Muscle of arm (tissue), 14 donors: ENCODE measurements at places on chromosomes 1 and 21. TPM values are rescaled to one million over a fixed set of nuclear protein-coding genes. Genes with fewer than 3 reads are reported as not detected.

OR2AK2 gene
- polyA plus RNA-seq, result not detected

TMEM81 gene
- 2.9 TPM for polyA plus RNA-seq

SFPQ gene
- 219 TPM for polyA plus RNA-seq

GSTM5 gene
- 20.7 TPM for polyA plus RNA-seq

C1orf87 gene
- polyA plus RNA-seq, result 1.9 TPM

AADACL3 gene
- not detected for polyA plus RNA-seq

BROX gene
- polyA plus RNA-seq, result 34.2 TPM

ERICH3 gene
- 0.15 TPM for polyA plus RNA-seq

GRCh38 chr1:16334655-16335340, 17.5 kb downstream of the FBXO42 start:
- no peak for DNase-seq

DNA sequence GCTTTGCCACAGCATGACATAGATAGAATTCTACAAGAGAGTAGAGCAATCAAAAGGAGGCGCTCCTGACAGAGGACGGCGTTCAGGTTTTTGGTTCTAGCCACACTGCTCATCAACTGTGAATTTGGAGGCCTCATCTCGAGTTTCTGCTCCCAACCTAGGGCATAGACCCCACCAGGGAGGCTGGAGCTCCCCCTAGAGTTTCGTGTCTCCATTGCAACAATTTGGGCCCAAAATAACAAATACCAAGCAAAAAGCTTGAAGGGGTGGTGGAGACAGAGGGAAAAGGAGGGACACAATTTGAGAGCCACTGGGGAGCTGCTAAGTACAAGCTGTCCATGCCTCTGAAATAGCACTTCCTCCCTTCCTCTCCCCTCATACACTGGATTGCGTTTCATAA, 297.0 kb downstream of the GPATCH2 start:
- peak; percentile 9 for DNase-seq

GRCh38 chr1:172630868-172631267, 28.0 kb upstream of the FASLG start:
- no peak for DNase-seq

GRCh38 chr1:172533513-172534151, 682 bp downstream of the SUCO start:
- peak; percentile 63 for DNase-seq

- DNase-seq, result peak; percentile 62
Measured at GRCh38 chr1:99131546-99131945, 126.9 kb upstream of the PLPPR5 start.

- no peak for DNase-seq
Measured at GRCh38 chr1:114620419-114620818, 39.0 kb upstream of the BCAS2 start.

DNA sequence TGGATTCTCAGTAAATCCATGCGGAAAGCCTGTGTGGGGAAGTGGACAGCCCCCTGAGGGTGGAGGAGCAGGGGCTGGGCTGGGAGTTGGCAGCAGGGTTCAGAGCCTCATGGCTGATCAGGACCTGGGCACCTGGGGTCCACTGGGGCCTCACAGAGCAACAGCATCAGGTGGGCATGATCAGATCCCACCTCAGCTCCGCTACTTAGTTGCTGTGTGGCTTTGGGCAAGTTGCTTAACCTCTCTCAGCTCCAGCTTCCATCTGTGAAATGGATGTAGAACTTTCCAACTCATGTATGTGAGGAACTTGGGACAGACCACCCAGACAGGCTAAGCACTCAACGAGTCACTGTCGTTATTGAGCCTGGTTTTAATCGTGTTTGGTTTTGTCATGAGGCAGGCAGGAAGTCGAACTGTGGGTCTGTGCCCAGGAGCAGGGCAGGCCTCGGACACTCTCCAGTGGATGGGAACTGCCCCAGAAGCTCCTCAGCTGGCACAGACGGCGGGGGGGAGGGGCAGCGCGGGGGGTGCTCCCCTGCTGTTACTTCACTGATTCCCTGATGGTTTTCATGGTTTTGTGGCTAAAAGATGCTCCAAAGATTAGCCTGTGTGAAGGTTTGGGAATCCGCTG, 155.8 kb upstream of the TMEM51 start:
- no peak for DNase-seq

DNA sequence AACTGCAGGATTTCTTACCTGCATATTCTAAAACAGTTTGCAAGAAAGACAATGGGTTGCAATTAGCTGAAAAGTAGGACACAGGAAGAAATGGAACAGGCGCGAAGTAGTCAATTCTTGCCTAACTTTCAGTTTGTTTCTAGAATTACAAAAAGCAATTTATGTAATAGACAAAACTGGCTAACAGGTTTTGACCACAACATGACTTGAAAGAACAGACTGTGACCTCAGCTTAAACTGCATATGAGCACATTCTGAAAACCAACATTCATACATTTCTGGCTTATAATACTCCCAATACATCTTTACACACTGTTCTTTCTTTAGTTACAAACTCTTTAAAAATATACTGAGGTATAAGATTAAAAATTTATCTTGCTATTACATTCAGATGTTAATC, 405.9 kb upstream of the B3GALT2 start:
- no peak for DNase-seq

DNA sequence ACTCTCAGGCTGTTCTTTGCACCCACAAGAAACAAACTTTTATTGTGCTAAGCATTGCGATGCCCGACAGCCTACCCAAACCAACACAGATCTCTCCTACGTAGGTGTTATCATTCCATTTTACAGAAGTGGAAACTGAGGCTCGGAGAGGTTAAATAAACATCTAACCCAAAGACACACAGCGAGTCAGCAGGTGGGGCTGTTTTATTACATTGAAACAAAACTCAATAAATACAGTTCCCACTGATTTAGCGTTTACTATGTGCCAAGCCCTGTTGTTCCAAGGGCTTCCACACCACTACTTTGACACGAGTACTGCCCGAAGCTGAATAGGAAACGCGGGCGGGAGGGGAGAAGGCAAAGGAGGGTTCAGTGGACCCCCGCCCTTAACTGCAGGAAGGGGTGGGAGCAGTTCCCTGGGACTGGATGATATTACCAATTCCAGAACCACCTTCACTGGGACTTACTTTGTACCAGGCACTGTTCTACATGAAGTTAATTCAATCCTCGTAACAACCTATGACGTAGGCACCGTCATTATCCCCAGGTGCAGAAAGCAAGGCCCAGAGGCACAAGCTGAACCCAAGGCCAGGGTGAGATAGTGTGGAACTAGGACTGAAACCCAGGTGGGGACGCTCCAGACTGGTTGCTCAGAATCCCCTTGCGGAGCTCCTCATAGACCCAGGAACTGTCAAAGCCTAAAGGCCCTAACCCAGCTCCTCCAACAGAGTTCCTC, 19.3 kb upstream of the ALDH4A1 start:
- DNase-seq, result no peak

DNA sequence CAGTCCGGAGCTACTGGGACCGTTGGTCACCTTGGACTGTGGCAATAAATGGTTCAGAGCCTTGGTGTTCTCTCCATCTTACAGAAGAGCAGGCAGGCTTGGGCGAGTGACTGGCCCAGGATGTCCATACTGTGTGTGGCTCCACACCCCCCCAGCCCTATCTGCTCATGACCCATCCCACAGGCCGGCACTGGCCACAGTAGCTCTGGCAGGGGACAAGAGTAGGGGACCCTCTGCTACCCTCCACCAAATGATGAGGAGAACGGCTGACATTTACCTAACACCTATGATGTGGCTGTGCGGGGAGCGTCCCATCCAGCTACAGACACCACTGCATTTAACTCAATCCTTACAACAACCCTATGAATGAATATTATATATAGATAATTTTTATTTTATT, 13.3 kb downstream of the LDLRAD2 start:
- DNase-seq, result no peak

DNA sequence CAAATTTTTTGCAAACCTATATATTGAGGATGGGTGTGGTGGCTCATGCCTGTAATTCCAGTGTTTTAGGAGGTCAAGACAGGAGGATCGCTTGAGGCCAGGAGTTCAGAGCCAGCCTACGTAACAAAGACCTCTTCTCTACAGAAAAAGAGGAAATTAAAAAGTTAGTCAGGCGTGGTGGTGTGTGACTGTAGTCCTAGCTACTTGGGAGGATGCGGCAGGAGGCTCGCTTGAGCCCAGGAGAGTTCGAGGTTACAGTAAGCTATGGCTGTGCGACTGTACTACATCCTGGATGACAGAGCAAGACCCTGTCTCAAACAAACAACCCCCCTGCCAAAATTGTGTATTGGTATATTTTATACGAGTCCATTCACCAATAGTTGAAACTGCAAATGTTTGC, 589.7 kb downstream of the DPYD start:
- DNase-seq, result no peak

GRCh38 chr1:33768821-33769220, 95.1 kb upstream of the HMGB4 start:
- no peak for DNase-seq

DNA sequence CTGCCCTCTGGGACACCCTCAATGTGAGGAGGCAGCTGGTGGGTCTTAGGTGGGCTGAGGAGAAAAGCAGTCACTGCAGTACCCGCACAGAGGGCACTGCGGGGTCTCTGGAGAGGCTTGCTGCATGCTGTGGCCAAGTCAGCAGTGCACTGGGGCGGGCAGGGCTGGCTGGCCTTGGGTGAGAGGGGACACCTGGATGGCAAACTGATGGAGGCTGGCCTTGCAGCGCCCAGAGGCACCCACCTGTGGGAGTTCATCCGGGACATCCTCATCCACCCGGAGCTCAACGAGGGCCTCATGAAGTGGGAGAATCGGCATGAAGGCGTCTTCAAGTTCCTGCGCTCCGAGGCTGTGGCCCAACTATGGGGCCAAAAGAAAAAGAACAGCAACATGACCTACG, 3.2 kb downstream of the ELF3 start:
- no peak for DNase-seq

DNA sequence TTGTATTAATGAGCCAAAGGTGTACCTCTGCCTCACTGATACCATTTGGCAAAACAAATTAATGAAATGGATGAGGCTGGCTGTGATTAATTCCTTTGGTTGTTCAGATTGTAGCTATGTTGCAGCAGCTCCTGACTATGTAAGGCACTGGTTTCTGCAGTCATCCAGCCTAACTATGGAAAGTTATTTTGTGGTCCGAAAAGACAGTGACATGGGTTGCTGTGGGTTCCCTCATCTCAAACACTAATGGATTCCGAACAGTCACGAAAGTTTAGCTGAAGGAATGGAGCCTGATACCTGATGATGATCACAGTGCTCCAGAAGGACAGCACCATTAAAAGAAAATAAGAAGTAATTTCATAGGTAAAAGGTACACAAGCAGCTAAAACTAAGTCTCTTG, 42.6 kb downstream of the WASF2 start:
- no peak for DNase-seq

GRCh38 chr1:11735531-11735853, 444 bp upstream of the AGTRAP start:
- no peak for DNase-seq

DNA sequence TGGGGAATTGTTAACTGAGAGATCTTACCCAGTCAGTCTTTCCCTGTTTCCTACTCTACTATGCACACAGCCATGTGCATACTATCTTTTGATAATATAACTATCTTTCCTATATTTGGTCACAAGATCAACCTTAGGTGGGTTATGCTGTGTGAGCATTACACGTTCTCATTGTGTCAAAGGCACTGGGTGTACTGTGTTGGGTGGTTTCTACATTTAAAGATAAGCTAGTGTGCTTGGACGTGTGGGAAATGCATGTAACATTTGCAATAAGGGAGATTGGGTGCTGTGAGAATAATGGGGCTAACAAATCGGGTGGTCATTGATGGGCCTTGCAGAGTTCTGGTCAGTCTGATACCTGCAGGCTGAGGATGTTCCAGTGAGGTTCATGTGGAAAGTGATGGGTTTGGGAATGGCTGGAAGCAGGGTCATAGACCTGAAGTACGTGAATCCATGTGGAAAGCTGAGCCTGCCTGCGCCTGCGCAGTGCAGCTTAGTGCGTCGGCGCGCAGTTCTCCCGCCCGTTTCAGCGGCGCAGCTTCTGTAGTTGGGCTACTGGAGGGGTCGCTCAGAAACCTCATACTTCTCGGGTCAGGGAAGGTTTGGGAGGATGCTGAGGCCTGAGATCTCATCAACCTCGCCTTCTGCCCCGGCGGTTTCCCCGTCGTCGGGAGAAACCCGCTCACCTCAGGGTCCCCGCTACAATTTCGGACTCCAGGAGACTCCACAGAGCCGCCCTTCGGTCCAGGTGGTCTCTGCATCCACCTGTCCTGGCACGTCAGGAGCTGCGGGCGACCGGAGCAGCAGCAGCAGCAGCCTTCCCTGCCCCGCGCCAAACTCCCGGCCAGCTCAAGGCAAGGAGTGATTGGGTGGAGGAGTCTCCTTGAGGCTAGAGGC, at the start of gene MSH4:
MSH4 (plus strand) TSS at position 507 of the 897 bp plus-strand sequence; CDS start at position 611, 104 bp downstream.
- DNase-seq, result no peak

- no peak for DNase-seq
Measured at GRCh38 chr1:33364565-33364918, 43.6 kb upstream of the A3GALT2 start.

- peak; percentile 43 for DNase-seq
Measured at GRCh38 chr1:28173151-28173979, 3.1 kb downstream of the PTAFR start.

- DNase-seq, result no peak
Measured at GRCh38 chr1:66729119-66729518, 23.1 kb upstream of the DYNLT5 start.

- DNase-seq, result no peak
Measured at GRCh38 chr1:238953448-238954010, 432.8 kb upstream of the CHRM3 start.

- no peak for DNase-seq
Measured at GRCh38 chr1:86915737-86916235, 1.4 kb downstream of the HS2ST1 start.
